Right ventricle myocardium inferior (tissue), 1 donor: ENCODE measurements at places on chromosomes 2 and 18.

GRCh38 chr18:74715306-74715705 is 117.6 kb downstream of the ZNF407 start:
- no peak for DNase-seq

GRCh38 chr2:233821196-233821595 is 33.1 kb downstream of the HJURP start:
- no peak for DNase-seq

DNA sequence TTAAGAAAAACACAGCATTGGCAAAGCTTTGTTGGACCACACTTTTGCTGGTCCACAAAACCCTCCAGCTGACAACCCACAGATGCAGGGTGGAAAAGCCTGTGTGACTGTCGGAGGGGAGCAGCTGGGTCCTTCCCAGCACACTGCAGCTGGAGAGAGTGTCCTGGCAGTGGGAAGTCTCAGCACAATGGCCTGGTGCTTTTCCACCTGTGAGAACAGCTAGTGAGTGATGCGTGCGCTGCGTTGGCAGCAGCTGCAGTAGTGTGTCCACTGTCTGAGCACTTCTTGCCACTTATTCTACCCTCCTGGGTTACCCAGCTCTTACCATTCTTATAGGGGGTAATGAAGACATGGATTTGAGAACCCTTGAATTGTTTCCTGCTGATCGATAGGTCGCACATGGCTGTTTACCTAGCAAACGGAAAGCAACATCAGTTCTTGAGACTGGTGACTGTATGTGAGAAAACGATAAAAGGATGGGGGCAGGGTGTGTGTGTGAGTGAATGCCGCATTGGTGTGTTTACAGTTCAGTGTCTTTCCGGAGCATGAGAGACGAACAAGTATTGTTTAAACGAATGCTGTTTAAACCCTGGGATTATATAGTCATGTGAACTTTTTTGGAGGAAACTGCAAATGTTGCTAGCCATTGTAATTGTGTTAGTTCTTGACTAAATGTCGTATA is 69.7 kb downstream of the LYPD6 start:
- DNase-seq = no peak

GRCh38 chr2:85732467-85733120 is 21.2 kb upstream of the ATOH8 start:
- no peak for DNase-seq
